ENCODE measurements at places on chromosomes 16 and 17.

DNA sequence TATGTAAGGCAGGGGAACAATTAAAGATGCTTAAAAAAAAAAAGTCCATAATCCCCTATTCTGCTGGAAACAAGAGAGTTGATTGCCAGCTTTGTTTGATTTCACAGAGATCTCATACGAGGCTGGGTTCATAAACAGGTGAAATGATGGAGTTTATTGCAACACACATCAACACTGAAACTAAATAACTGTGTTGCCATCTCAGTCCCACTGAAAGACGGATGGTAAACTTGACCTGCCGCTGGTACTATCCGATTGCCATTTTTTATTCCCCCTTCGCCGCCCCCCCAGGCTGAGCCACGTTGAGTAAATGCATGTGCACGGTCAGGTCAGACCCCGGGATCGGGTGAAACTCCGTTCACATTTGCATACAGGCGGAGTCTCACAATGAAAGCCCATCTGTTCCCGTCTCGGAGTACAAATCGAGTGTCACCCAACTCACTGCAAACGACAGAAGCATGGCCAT is 119.2 kb downstream of the SKAP1 start:
- no peak for DNase-seq

- no peak for DNase-seq
These were observed 89.8 kb downstream of the CYB561 start for GRCh38 chr17:63356337-63356757.

DNA sequence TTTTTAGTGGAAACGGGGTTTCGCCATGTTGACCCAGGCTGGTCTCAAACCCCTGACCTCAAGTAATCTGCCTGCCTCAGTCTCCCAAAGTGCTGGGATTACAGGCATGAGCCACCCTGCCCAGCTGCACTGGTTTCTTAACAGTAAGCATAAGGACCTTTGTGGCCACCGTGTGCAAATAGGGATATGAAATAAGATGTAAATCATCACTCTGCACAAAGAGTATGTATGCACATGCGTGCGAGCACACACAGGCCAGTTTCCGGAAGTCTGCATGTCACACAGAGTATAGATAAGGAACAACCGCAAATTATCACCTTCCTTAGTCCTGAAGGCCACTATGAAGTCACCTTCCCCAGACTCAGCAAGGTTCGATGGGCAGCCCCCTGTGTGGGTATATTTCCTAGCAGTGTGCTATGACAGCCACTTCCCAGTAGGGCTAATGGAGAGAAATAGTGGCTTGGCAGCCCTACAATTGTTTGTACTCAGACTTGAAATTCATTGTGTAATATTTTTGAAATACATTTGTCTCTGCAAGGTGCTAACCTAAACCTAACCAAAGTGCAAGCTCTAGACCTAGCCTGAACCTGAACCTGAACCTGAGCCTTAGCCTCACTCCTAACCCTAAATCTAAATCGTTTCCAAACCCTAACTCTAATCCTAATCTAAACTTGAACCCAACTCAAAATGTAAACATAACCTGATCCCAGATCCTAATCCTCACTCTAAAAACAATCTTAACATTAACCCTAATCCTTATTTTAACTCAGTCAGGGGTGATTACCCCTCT is 48.4 kb upstream of the SKAP1 start:
- no peak for DNase-seq

- DNase-seq: no peak
These were observed 311.6 kb downstream of the FOXL1 start for GRCh38 chr16:86889974-86890373.

DNA sequence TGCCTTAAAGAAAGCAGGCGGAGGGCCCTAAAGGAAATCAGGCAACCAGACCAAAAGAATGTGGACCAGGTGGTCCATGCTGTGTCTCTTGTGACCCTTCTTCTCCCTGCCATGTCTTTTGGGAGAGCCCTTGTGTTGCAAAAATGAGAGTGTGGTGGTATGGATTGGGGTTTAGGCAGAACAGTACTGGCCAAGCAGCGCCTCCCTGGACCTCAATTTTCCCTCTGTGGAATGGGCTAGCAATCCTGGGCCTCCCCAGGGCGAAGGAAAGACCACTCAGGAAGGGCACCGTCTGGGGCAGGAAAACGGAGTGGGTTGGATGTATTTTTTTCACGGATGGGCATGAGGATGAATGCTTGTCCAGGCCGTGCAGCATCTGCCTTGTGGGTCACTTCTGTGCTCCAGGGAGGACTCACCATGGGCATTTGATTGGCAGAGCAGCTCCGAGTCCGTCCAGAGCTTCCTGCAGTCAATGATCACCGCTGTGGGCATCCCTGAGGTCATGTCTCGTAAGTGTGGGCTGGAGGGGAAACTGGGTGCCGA is 7.6 kb upstream of the NLRC5 start:
- DNase-seq: no peak

- no peak for DNase-seq
These were observed 36.6 kb downstream of the C16orf78 start for GRCh38 chr16:49410226-49410625.

- DNase-seq: no peak
These were observed 341.7 kb downstream of the C16orf95 start for GRCh38 chr16:86975445-86975844.

GRCh38 chr16:12496186-12496585 is 307.5 kb downstream of the CPPED1 start:
- DNase-seq: no peak

GRCh38 chr16:47644166-47644565 is 183.0 kb downstream of the PHKB start:
- DNase-seq: no peak

- no peak for DNase-seq
These were observed 18.1 kb upstream of the ABCA9 start for GRCh38 chr17:69078864-69079263.

- DNase-seq: no peak
These were observed 6.3 kb upstream of the KCNG4 start for GRCh38 chr16:84245956-84246678.

- no peak for DNase-seq
These were observed 12.4 kb downstream of the NAT9 start for GRCh38 chr17:74763565-74764387.

DNA sequence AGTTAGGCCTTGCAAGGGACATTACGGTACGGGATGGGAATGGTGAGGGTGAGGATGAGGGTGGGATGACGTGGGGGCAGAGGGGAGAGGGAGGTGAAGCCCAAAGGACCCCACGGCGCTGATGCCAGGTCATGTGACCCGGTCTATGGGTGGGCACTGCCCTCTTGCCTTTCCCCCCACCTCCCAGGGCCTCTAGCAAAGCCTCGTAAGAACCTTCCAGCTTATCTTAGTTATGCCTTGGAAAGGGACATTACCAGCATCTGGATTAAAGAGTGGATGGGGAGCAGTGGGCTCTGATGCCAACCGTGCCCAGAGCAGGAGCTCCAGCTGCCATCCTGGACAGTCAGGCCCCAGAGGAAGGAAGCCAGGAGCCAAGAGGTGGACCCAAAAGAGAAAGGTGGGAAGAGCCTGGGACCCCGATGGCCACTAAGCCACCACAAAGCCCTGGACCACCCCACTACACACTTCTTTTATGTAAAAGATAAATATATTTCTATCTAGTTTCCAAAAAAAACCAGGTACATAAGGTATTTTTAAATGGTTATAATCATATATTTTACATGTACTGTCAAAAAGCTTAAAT is 40.9 kb downstream of the TK2 start:
- DNase-seq: no peak
